ENCODE measurements at places on chromosomes 5 and 9.

DNA sequence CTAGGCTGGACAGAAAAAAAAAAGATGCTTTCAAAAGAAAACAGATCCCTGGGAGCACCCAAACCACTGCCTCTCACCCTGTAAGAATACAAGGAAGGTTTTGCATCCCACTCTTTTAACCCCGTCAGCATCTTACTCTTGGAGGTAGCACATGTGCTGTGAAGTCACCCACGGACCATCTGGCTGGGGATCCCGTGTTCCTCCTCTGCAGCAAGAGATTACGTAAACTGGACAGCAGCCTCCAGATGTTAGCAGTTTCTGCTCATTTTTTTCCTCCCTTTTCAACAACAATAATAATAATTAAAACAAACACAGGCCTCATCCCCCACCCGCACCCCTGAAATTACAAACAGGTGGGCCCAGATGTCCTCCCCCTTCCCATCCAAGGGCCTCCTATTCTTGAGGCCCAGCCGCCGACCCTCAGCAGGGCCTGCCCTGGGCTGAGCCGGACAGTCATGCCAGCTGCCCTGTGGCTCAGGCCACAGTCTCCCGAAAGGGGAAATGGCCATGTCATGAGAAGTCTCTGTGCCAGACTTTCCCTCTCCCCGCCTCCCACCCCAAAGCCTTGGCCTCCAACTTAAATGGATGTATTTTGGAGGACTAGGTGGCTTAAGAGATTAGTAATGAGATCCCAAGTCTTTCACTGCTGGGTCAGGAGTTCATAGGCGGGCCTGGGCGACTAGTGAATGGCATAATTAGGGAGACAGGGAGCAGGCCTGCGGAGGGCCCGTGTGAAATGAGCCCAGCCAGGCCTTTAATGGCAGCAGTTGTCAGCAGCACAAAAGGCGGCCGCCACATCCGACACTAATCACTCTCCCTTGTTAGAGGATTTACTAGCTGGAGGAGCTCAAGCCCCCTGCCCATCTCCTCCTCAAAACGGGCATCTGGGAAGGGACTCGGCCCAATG lies 165.1 kb downstream of the PAPPA start:
- no peak for DNase-seq

- no peak for DNase-seq
Measured at GRCh38 chr5:140548300-140548688, 832 bp downstream of the EIF4EBP3 start.

DNA sequence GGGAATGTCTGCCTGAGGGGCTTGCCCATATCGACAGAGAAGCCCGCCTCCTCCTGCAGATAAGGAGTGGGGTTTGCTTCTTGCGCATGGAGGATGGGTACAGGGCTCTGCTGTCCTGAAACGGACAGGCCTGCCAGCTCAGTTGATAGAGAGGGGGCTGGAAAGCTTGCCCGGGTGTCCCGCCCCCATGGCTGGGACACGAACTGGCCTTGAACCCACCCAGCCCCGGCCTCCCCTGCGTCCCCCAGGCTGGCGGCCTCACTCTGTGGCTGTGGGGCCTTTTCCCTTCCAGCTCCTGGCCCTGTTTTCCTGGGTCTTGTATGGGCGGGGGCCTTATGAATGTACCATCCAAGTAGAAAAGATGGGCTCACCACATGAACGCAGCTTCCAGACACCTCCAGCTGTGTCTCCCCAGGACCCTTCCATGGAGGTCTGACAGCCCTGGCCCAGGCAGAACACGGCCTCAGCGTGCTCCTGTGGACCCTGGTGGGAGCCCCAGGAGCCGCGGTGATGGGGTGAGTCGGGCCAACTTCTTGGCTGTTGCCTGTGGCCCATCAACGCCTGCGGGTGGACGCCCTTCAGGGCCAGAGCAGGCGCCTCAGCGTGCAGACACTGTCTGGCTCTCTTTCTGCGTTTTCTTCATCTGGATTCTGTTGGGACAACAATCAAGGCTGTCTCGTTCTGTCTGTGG lies 15.9 kb upstream of the SLC2A6 start:
- no peak for DNase-seq

DNA sequence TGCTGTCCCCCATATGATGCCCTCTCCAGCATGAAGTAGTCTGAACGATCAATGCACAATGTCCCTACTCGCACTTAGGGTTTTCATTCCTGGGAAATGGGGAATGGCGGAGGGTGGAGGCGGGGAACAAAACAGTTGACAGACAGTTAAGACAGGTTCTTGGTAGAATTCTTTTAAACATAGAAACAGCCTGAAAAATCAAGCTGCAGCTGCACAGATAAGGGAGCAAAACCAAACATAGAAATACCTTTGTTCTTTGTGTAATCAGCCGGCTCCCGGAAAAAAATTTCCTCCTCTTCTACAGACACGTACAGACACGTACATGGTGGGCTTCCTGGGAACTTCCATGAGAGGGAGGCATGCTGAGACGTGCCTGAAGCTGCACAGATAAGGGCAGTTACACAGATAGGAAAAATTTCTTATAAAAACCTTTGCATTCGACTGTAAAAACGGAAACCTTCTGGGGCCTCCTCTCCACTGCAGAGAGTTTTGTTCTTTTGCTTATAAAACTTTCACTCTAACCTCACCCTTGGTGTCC lies 662.4 kb upstream of the PTPRD start:
- DNase-seq: no peak

- no peak for DNase-seq
Measured at GRCh38 chr5:151151263-151151660, 6.3 kb downstream of the ANXA6 start.

- DNase-seq: no peak
Measured at GRCh38 chr5:17232405-17232804, 15.0 kb downstream of the BASP1 start.

- DNase-seq: no peak
Measured at GRCh38 chr9:69130456-69131441, 43.3 kb upstream of the TJP2 start.

GRCh38 chr9:108553111-108553635 lies 302.6 kb downstream of the ACTL7B start:
- no peak for DNase-seq

- DNase-seq: no peak
Measured at GRCh38 chr5:142065273-142065672, 43.3 kb upstream of the NDFIP1 start.

DNA sequence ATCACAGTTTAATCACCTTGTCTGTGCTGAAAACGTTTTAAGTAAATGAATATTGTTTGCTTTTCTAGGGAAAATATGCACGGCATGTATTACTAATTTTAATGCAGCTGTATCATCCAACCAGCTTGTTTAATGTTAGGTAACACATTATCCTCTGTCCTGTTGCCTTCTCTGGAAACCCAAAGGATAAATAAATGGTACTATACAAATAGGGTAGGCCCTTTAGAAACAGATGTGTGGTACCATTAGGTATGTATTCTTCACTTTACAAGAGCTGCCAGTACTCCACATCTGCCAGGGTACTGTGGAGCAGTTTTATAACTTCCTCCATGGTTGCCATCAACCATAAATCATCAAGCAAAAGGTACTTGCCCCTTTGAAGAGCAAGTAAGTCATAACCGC lies 42.9 kb downstream of the FAF2 start:
- no peak for DNase-seq

DNA sequence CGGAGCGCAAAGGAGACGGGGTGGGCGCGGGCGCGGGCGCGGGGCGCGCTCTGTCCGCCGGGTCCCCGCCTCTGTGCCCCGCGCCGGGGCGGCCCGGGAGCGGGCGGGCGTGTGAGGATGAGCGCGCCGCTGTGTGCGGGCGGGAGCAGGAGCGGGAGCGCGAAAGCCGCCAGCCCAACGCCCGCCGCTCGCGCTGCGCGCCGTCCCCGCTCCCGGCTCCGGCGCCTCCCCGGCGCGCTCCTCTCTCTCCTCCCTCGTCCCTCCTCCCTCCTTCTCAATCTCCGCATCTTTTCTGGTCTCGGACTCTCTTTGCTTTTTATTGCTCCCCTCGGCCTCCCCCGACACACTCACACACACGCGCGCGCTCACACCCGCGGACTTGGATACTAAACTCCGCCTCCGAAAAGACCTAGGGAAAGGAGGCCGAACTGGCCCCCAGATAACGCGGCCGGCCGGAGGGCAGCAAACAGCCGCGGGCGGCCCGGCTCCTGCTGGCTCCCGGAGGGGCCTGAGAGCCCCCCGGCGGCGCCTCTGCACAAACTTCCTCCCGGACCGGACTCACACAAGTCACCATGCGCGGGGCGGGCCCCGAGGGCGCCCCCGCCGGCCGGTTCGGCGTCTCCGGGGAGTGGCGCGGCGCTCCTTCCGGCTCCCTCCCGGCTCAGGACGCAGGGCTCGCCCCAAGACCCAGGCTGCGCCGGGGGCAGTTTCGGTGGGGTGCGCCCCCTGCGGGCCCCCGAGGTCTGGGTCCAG lies at the start of gene FIBCD1:
TSS of gene FIBCD1 (minus strand) at position 596 of the 753 bp plus-strand sequence. CDS start 640 bp downstream, outside the sequence.
- no peak for DNase-seq

GRCh38 chr5:169970911-169971765 lies 9.2 kb downstream of the INSYN2B start:
- no peak for DNase-seq

- DNase-seq: no peak
Measured at GRCh38 chr5:8012131-8012977, 143.4 kb downstream of the MTRR start.

GRCh38 chr9:99445920-99446319 lies 223.8 kb downstream of the SEC61B start:
- no peak for DNase-seq

DNA sequence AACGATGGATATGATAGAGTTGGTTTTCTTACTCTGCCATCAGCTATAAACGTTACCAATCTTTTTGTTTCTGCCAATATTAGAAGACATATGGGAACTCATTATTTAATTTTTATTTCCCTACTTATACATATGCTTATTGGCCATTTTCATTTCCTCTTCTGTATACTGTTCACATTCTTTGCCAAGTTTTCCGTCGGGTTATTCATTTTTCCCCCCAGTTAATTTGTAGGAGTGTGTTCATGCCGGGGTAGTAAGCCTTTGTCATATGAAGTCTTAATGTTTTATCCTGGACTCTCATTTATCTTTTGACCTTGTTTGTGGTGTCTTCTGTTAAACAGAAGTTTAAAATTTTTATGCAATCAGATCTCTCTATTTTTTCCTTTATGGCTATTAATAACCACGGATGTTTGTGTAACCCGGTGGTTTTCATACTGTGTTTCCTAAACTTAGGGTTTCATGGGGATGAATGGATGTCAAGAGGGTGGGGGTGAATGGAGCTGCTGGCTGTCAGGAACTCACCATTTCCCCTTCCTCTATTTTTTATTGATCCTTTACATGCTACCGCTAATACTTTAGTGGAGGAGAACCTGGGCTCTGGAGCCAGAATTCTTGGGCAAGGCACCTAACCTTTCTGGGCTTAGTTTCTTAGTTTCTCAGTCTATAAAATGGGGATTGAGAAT lies 42.5 kb upstream of the PPARGC1B start:
- no peak for DNase-seq

- DNase-seq: no peak
Measured at GRCh38 chr9:14447103-14447502, 133.2 kb upstream of the NFIB start.

- DNase-seq: no peak
Measured at GRCh38 chr5:35246900-35247647, 16.8 kb upstream of the PRLR start.

All from activated effector memory CD4-positive, alpha-beta T cell treated with anti-CD3 and anti-CD28 coated beads, Interleukin-2, amount 50 U/mL, for 16 hours (primary cell).